Heart right ventricle (tissue), 16 donors: ENCODE measurements at places on chromosomes 1 and 21. TPM values are rescaled to one million over a fixed set of nuclear protein-coding genes. Genes with fewer than 3 reads are reported as not detected.

DNA sequence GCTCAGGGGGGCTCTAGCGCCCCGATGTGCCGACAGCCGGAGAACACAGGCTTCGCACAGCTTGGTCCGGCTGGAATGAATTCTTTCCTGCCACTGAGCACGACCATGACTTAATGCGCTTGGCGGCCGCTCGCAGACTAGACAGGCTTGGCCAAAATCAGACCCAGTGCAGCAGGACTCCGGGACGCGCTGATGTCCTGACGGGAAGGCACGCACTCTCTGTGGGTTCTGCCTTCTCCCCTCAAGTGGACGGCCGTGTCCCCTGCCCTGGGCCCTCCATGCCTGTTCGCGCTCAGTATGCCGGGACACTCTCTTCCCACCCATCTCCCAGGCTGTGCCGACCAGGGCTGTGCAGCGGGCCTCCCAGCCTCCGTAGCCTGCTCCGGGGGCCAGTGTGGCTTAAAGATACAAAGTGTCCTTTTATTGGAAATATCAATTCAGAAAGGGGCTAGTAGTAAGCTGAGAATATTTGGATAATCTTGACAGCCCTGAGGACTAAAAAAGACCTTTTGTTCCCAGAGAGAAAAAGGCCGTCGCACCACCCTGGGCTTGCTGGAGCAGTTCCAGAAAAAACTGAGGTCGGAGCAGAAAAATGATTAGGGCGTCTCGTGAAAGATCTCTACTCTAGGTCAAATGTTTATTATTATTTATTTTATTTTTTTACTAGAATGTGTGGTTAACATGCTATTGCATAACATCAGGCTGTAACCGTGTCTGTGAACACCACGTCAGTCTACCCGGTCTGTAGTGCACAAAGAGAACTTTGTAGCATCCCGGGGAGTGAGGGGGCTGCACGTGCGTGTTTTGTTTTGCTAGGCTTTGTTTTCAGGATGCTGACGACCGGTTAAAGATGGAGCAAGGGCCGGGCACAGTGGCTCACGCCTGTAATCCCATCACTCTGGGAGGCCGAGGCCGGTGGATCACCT, 88.1 kb upstream of the ARHGEF16 start:
- peak; percentile 55 for DNase-seq

The HAO2 gene
- total RNA-seq, result not detected

- DNase-seq, result no peak
Measured at GRCh38 chr1:155424091-155424490, 103.4 kb downstream of the RUSC1 start.

The SPRR2A gene
- total RNA-seq, result not detected

- DNase-seq, result no peak
Measured at GRCh38 chr1:84505493-84506001, 639 bp upstream of the SPATA1 start.

DNA sequence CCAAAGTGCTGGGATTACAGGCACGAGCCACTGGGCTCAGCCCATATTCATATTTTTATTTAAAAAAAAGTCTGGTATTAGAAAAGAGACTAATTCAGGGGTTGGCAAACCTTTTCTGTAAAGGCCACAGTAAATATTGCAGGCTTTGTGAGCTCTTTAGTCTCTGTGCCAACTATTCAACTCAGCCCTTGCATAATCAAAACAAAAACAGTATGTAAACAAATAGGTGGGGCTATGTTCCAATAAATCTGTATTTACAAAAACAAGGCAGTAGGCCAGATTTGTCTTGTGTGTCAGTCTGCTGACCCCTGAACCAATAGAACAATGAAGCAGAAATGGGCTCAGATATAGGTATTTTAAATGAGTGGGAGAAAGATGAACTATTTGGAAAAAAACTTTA, 49.3 kb downstream of the CDC42BPA start:
- no peak for DNase-seq

DNA sequence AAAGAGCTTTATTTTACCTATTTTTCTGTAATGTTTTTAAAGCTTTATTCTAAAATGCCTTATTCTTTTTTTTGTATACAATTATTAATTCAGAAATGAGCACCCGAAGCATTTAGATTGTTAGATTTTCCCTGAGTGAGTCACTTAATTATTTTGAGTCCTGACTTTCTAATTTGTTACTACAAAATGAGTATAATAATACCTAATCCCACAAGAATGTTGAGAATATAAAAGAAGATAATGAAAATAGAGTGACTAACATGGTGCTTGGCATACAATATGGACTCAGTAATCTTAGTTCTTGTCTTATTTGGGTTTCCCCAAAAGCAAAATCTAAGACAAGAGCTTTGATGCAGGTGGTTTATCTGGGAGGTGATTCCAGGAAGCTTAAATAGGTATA, 142.2 kb downstream of the LHX8 start:
- DNase-seq, result no peak

The RASSF5 gene
- 7.5 TPM for total RNA-seq

The ADAMTS1 gene
- total RNA-seq, result 169 TPM

DNA sequence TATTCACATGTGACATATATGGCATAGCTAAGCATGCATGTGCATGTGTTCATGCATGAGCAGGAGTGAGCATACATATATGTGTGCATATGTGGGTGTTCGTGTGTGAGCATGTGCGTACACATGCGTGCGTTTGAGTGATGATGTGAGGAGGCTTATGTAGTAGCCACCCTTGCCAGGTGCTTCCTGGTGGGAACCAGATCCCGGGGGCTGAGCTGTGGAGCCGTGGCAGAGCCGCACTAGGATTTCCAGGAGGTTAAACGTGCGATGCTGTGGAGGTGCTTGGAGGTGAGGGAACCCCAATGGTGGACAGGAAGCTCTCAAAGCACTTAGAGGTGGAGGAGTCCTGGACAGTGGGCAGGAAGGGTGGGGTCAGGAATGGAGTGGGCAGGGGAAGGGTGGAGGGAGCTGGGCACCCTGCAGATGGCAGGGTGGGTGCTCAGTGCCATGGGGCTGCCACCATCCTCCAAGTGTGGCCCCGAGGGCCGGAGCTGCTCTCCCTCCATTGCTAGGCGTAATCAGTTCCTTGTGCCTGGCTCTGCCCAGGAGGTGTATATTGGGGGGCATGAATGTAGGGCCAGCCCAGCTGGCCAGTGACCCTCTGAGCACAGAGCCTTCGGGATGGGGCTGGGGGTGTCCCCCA, 48.5 kb downstream of the COL18A1 start:
- DNase-seq, result no peak

GRCh38 chr1:28893403-28894102, 20.8 kb upstream of the EPB41 start:
- no peak for DNase-seq

DNA sequence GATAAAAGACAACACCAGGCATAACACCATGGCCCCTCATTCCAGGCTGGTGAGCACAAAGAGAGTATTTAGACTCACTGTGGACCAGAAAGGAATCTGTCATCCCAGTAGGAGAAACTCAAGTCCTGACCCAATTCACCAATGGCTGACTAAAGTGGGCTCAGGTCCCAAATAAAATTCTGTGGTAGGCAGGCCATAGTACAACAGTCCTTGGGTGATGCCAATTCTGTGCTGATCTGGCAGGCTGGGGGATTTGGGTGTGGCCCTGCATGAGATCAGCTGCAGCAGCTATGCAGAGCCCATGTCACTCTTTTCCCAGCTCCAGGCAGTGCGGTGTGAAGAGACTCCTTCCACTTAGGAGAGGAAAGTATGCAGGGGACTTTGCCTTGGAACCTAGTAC, 245.1 kb downstream of the LBR start:
- DNase-seq, result no peak

DNA sequence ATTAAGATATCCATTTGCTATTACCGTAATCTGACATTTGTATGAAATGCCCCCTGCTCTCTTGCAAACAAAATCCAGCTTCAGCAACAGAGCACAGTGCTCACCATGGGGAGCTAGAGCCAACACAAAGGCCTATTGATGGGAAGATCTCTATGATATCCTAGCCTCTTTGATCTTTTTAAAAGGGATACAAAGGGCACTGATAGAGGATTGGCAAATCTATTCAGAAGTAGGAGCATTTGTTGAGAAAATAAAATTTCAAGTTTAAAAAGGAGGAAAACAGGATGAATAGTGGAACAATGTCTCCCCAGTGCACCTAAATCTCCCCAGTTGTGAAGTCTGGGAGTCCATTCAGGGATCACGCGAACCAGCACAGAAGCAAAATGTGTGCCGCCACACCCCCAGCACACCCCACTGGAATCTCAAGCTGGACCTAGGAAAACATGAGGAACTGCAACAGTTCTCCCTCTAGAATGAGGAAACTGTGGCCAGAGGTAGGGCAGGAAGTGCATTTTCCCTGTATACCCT, 32.2 kb downstream of the MRAP start:
- no peak for DNase-seq

The OPN3 gene
- 4.1 TPM for total RNA-seq

- DNase-seq, result no peak
Measured at GRCh38 chr1:212544110-212544509, 64.5 kb upstream of the ATF3 start.

The ORC1 gene
- total RNA-seq, result not detected

The LCE1D gene
- total RNA-seq, result not detected

DNA sequence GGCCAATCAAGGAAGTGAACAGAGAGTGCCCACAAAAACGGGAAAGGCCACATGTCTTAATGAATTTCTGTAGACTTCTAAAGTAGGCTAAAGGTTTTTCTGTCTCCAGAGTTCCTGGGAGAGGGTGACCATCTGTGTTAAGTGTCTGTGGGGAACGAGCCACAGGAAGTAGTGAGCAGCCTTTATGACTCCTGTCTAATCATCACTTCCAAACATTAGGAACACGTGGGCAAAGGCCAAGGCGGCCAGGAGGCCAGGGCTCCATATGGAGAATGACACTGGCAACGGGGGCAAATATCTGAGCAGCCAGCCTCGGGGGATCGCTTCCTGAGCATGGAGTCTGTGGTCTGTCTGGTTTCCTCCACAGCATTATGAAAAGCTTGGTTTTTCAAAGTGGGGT, 7.1 kb downstream of the FAM89A start:
- no peak for DNase-seq

GRCh38 chr21:31354604-31355443, 10.8 kb upstream of the TIAM1 start:
- DNase-seq, result no peak

DNA sequence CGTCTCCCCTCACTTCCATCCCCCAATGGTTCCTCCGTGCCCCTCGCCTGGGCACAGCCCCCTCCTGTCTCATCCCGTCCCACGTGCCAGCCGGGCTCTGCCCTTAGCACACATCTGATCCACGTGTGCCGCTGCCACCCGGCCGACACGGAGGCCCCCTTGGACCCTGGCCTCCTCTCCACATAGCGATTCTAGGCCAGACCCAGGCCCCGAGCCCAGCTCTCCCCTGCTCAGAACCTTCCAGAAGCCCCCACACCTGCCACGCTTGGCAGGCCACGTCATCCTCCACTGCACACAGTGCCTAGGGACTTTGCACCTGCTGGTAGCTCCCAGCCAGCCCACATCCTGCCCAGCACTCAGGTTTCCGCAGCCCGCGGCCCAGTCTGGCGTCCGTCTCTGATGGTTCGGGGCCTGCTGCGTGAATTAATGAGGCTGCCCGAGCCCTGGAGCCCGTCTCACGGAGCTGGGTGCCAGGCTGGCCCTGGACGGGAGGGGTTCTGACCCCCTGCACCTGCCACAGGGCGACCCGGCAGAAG, 20.1 kb downstream of the PLCH2 start:
- no peak for DNase-seq

DNA sequence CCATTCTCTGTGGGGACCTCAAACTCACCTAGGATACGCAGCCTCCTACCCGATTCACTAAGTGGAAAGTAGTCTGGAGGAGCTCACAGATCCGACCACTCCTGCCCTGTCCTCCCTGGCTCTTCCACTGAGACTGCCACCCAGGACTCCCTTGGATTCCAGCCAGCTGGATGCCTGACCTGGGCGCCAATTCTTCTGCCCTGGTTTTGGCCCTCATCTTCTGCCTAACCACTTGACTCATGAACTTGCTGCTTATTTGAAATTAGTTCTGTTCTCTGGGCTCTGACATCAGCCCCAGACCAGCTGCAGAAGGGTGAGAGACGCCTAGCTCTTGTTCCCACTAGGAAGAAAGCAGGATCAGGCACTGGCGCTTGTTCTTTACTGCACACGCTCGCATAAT, 48.9 kb downstream of the SLC35D1 start:
- peak; percentile 13 for DNase-seq

DNA sequence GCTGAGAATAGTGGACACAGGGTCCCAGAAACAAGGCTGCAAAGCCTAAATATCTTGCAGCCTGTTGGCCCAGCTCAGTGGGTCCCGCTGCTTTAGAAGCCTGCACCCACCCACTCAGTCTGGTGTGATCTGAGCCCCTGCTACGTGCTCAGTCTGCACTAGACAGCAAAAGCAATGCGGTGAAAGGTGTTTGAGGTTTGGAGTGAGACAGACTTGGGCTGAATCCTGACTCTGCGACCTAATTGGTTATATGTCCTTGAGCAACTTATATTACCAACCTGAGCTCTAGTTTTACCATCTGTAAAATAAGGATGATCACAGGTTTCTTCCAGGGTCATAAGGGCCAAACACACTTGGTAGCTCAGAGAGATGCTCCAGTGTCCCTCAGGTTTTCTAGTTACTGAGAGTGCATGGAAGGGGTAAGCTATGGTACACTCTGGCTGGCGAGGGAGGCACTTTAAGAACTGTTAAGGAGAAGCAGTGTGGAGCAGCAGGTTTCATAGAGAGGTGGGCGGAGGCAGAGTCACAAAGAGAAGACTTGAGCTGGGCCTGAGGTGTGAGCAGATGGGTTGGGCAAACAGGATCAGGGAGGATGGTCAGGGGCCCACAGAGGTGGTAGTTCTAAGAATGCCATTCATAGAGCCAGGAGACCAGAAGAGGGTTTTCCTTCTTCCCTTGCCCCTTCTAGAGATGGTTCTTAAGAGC, 10.1 kb downstream of the TMEM200B start:
- no peak for DNase-seq

- no peak for DNase-seq
Measured at GRCh38 chr1:173002891-173003838, 47.6 kb downstream of the TNFSF18 start.

GRCh38 chr1:226779561-226779960, 40.5 kb upstream of the ITPKB start:
- DNase-seq, result no peak

The CGN gene
- total RNA-seq, result 0.36 TPM

GRCh38 chr1:230105754-230106625, 39.0 kb downstream of the GALNT2 start:
- DNase-seq, result no peak

The NHLH1 gene
- not detected for total RNA-seq

DNA sequence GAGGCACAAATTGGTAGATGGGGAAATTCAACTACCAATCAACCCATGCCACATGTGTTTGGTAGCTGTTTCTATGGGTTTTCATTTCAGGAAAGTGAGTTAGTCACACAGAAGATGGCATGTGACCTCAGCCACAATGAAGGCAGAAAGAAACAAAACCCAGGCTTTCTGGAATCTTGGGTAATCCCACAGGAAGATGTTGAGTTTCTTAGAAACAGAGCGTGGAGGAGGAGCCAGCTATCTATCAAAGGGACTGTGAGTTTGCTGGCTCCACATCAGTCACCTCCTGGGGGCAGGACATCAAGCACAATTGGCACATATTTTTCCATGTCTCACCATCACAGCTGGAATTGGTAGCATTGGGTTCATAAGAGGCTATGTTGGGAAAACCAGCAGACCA, 188.9 kb upstream of the PLXNA2 start:
- DNase-seq, result no peak
